ENCODE measurements at places on chromosomes 12 and 14.

DNA sequence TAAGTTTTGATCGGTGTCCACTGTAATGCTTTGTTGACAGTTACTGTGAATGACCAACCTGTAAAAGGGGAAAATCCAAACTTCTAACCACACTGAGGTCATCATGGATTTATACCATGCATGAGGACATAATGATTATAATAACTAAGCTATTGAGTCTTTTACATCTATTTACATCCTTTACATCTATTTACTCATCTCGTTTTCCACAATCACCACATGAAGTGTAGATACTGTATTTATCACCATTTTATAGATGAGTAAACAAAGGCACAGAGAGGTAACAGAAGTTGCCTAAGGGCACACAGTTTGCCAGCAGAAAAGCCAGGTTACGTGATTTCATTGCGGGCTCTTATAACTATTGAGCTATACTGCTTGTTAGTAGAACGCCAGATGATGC, 27.9 kb upstream of the EID3 start:
- DNase-seq: no peak

- DNase-seq: no peak
Measured at GRCh38 chr14:90583916-90584605, 187.2 kb downstream of the CALM1 start.

GRCh38 chr12:80352474-80352873, 91.6 kb upstream of the PTPRQ start:
- DNase-seq: peak; percentile 17

GRCh38 chr12:97943359-97943758, 480.8 kb downstream of the RMST start:
- DNase-seq: no peak

DNA sequence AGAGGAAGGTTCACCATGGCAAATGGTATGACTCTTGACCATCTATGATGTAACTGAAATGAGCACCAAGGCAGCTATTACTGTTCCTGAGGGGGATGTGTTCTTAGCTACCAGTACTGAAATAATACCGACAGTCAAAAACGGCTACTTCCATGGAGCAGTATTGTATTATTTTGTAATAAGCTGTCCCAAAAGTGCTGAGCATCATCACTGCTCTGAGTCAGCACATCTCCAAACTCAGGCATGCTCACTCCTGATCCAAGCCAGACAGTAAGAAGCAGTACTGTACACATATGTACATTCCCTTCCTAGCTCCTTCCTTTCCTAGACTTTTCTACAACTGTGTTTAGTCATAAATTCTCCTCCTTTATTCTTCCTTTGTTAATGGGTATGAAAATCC, 8.6 kb downstream of the VTI1B start:
- DNase-seq: peak; percentile 75

DNA sequence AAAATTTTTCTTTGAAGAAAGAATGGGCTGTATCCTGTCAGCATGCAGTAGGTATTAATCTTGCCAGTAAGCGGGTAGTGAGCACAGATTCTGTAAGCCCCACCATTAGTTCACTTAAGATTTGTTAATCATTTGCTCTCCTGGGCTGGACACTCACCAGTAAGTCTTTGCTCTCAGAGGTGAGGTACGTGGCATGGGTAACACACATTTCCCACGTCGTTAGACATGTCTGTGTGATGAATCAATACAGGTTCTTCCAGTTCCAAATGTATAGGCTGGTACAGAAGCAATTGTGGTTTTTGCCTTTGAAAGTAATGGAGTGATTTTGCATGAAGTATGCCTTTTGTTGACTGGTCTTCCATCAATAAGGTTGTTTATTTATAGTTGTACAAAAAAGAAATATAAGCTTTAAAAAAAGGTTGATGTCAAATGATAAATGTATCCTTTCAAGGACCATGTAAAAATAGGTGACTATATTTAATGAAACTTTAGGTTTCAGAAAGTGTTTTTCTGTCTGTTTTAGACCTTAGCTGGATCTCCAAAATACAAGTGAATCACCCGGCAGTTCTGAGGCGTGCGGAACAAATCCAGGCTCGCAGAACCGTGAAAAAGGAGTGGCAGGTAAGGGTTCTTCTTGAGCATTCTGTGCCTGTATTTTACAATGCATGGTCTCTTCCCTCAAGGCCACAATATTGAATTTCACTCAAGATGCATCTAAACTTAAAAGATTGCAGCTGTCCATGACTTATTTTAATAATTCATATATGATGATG, 45.5 kb downstream of the DERA start:
- DNase-seq: no peak

GRCh38 chr12:100372853-100373640, 16.2 kb downstream of the SLC17A8 start:
- DNase-seq: no peak

DNA sequence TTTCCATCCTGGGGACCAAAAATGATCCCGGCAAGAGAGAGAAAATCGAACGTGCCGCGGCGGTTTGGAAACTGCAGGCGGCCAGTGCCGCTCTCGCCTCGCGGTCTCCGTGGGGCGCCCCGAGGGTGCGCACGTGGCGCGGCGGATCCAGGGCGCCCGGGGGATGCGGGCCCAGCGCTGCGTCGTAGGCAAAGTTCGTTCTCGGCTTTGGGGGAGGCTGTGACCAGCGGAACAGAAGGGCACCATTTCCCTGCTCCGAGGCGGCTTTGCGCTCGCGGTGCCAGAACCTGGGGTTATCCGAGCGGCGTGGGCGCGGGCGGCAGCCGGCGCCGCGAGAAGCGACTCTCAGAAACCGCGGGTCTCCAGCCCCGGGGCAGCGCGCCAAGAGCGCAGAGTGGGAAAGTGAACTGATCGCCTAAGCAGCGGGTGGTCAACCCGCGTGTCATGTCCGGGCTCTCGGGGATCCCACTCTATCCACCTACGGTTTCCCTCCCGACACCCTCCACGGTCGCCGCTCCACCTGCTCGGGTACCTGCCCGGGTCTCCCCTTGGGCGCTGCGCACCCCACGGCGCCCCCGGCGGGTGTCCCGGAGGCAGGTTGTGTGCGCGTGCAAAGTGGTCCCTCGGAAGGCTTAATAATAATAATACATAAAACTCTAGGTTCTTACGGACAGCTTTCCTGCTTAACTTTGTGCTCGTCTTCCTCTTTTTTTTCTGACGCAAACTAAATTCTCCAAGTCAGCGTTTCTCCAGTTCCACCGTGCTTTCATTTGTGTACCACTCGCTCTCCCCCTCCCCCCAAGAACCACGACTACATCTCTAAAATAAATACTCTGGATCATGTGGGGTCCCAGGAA, 1.2 kb downstream of the ESRRB start:
- DNase-seq: no peak

- no peak for DNase-seq
Measured at GRCh38 chr14:64958201-64958600, 13.9 kb downstream of the RAB15 start.

GRCh38 chr12:67692966-67693365, 44.4 kb downstream of the DYRK2 start:
- DNase-seq: no peak

DNA sequence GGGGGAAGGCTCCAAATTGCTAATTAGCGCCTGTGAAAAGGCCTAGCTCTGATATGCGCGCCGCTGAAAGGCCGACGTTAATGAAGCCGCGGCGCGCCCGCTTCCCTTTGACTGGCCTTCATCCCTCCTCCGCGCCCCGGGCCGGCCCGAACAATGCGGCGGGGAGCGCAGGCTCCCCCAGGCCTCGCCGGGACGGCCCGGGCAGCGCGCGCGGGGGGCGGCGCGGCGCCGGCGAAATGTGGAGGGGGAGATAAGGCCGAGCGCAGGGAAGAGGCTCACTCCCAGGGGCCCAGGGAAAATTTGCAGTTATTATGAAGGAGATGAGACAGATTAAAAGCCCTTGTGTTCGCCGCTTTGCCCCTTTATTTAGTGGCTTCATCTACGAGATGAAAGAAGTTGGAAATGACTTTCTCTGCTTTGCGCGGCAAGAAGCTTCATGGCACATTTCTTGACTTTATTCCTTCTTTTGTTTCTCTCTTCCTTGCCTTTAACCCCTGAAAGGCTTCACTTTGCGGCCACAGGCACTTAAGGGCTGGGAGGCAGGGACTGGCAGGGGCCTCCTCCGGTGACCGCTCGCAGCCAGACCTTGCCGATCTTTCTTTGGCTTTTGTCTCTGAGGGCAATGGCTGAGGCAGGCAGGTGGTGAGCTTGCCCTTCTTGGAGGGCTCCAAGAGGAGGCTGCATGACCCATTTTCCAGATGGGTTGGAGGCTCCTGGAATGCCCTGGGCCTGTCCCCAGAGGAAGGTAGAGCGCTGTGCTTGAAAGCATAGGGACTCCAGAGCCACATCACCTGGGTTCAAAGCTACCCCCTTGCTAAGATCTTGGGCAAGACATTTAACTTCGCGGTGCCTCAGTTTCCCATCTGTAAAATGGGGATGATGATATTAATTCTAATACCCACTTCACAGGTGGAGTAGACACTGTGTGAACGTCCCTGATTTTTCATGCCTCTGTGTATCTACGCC, 12.7 kb upstream of the GPATCH2L start:
- no peak for DNase-seq

Data from foreskin fibroblast (primary cell).